ENCODE measurements at places on chromosomes 5 and 9.

DNA sequence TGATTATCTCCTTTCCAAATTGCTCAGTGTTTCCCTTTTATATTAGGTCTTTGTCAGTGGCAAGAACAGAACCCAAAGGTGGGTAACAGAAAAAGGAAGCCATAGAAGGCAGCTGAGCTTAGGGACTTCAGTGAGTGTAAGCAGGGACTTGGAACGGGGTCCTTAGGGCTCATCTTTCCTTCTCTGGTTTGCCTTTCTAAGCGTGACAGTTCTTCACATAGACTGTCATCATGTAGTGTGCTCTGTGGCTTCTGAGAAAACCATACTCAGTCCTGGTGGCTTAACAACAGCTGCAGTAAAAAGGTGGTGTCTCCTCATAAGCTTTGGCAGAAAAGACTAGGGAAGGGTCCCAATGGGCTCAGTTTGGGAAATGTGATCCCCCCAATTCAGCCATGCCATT lies 108.8 kb downstream of the SLC12A2 start:
- DNase-seq: no peak

GRCh38 chr5:158054223-158055110 lies 195.5 kb upstream of the CLINT1 start:
- DNase-seq: no peak

GRCh38 chr5:136028782-136029742 lies at the start of gene TGFBI:
Gene TGFBI (plus strand): TSS chr5:136028988. CDS start chr5:136029056, 68 bp downstream.
- DNase-seq: no peak

DNA sequence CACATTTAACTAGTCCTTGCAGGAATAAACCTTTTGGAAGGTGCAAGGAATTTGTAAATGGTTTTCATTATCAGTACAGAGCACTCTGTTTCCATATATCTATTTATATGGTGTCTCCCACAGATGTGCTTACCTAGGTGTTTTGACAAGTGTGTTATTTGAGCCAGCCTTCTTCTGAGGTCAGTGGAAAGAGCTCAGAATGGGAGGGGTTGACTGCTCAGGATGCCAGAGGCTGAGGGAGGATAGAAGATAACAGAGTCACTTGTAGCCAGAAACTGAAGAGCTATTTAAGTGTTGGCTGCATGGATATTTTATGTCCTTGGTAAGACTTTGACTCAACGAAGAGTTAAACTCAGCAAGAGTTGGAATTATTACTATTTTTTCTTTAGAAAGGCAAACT lies 5.0 kb downstream of the CMYA5 start:
- no peak for DNase-seq

All from skin of body (tissue), 3 donors.